AG08396 (cell line): ENCODE measurements at places on chromosomes 7 and 10.
A peak's percentile ranks its signal among the peaks of the same experiment; 100 is the strongest.

GRCh38 chr10:30365278-30365677 is 16.2 kb upstream of the MTPAP start:
- DNase-seq, result no peak

- DNase-seq, result peak; percentile 60
Observed at GRCh38 chr10:77949167-77949566, 22.6 kb upstream of the DLG5 start.

DNA sequence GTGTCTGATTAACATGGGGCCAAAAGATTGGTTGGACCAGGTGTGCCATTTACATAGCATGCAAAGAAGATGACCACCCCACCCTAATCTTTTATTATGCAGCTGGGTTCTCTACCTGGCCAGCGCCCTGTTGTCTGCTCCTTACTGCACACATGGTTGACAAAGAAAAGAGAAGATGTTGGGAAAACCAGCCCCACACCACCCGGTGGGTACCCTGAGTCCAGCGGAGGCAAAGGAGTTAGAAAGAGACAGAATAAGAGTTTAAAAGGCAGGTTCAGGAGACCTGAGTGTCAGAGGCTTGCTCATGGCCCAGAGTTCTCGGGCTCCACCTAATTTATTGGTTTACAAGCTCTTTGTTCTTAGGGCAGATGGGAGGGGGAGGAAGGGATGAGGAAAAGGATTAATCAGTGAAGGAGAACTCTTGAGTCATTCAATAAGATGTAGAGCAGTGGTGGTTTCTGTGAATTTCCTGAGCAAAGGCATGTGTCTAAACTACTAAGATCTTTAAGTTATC is 24.1 kb upstream of the ABCA13 start:
- no peak for DNase-seq

- DNase-seq, result no peak
Observed at GRCh38 chr10:106765241-106765754, 399.2 kb downstream of the SORCS1 start.

DNA sequence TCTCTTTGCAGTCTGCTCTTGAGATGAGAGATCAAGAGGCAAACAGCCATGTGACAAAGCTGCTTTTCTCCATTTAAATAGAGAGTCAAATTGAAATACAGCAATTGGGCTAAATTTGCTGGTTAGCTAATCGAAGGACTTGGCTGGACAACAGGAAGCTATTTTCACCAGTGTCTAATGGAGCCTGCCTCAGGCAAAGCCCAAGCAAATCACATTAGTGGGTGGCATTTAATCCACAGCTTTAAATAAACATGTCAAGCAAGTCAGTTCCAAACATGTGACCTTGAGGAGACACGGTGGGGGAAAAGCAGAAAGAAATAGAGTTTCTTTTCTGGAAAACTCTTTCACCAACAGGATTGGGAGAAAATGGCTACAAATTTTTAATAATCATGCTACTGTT is 180.5 kb upstream of the AOAH start:
- no peak for DNase-seq

GRCh38 chr10:22322641-22323160 is 1.8 kb downstream of the BMI1 start:
- no peak for DNase-seq

DNA sequence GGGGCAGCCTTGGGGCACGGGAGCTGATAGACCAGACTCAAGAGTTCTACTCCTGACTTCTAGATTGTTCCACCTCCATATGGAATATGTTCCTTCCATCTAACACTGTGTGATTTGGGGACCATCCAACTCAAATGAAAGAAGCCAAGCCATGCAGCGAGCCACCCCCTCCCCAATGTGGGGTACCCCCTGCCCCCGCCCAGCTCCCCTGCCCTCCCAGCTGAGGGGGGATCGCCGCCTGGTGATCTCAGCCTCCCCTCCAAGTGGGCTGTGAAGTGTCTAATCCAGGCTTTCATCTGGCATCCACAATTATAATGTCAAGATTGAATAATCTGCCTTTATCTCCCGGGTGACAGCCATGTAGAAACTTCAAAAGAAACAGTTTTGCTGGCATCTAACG is 246.1 kb downstream of the RPS24 start:
- DNase-seq, result no peak

- DNase-seq, result peak; percentile 28
Observed at GRCh38 chr7:135508883-135509588, 866 bp downstream of the CNOT4 start.

DNA sequence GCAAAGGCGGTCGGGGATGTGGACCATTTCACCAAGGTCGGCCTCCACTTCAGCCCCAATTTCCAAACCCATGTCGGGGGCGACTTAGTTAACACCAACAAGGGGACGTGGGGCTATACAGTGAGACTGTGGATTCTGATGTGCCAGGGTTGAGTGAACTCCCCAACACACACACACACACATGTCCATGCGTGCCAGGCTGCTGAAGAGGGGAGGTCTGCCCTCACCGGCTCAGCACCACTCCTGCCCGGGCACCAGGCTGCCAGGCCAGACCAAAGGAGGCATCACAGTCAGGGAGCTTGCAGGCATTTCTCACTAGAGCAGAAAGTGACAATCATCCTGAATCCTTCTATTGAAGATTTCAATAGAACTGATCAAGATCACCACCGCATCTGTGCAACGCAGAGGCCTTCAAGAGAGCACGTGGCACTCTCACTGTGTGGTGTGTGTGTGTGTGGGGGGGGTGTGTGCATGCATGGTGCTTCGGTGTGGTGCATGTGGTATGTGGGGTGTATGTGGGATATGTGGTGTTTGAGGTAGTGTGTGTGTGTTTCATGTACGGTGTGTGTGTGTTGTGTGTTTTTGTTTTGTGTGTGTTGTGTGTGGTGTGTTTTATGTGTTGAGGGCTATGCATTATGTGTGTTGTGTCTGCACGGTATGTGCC is 403.5 kb upstream of the RNF32 start:
- no peak for DNase-seq

DNA sequence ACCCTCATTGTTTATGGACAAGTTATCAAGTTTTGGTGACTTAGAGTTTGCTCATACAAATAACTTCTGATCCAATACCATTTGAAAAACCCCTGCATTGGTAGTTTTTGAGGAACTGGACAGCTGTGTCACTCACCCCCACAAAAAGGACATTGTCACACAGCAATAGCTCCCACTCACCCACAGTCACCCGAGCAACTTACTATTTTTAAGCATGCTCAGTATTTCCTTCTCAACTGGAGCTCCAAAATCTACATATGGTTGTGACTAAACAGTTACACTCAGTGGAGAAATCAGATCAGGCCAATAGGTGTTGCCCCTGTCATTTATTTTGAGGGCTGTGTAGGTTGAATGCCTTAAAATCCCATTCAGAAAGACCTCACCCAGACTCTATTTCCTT is 165.2 kb upstream of the AUTS2 start:
- no peak for DNase-seq

DNA sequence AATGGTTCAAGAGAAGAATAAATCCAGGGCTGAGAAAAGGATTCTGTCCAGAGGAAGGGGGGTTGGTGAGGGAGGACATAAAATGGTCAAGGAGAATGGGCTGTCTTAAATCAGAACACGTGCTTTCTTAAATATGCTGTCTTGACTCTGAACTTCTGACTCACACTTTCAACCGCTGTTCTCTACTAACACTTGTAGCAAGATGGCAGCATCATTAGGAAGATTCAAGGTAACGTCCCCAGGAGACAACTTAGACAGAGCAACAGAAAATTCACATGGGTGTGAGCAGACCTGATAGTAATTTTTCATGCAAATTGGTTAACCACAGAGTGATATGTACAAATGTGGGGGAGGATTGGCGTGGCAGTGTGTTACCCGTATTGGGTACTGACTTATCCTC is 126.8 kb upstream of the GALNT17 start:
- DNase-seq, result no peak

- DNase-seq, result no peak
Observed at GRCh38 chr7:55099821-55100543, 81.2 kb downstream of the EGFR start.

- no peak for DNase-seq
Observed at GRCh38 chr10:3914733-3915132, 129.7 kb upstream of the KLF6 start.

DNA sequence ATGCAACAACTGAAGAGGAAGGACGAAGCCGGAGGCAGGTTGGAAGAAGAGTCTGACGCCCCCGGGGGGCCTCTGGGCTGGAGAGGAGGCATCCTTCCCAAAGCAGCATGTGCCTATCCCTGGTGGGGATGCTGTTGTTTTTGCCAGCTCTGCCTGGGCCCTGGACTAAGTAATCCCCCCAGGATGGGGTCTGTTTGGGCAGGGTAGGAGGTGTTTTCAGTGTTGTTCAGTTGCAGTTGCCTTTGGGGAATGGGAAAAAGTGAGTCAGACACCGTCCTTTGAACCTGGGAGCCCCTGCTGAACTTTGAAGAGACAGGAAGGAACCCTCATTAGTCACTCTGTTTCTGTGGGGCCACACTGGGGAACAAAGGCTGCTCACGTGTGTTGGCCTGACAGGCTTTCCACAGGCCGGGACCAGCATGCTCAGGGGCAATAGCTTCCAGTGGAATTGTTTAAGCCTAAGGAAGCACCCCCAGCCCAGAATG is 35.2 kb upstream of the GDF10 start:
- no peak for DNase-seq

DNA sequence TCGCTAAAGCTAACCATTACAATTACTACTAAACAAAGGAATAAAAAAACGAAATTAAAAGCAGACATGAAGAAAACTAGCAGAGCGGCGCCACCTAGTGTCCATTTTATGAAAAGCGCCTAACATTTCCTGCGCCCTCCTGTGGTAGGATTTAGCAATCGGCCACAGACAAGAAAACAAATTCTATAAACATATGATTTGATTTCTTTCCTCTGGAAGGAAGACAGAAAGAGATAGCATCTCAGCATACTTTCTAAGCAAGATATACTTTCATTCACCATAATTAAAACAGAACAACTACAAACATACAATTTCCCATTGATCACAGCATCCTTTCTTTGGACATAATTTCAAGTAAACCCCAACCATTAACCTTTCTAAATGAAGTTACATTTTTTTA is 337.7 kb upstream of the NPVF start:
- DNase-seq, result peak; percentile 59

- no peak for DNase-seq
Observed at GRCh38 chr7:116164552-116165306, 45.6 kb upstream of the TES start.

GRCh38 chr10:16049050-16049449 is 188.7 kb upstream of the MINDY3 start:
- no peak for DNase-seq

DNA sequence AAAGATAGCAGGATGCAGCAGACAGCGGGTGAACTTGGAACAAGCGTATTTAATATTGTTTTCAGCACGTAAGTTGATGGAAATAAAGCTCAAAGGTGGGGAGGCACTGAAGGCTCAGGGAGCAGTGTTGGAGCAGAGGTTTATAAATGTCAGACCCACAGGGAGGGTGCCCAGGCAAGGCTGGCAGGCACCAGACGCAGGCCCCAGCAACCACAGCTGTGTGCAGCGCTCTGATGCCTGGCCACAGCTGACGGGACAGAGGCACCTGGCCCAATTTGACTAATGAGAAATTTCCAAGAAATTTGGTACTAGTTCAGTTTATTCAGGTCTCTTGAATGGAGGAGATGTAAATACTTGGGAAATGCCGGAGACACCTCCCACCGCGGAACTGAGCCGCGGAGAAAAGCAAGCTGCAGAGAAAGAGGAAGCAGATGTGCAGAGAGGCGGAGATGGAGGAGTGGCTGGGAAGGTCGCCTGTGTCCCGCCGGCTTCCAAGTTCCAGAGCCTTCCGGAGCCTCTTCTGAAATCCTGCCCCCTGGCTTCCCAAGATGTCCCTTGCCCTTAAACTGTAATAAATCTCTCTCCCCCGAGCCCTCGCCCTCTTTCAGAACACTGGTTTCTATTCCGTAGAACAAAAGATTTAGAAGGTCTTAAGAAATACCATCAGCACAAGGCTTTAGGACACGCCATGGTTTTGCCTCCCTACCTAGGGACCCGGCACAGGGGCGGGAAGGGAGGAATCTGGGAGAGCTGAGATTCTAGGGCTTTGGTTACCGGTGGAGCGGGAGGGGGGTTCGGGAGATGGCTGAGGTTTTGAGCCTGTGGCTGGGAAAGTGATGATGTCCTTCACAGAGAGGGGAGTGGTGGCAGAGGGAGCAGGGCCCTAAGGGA is 38.4 kb upstream of the PLXNA4 start:
- DNase-seq, result peak; percentile 34

GRCh38 chr10:86716466-86716865 is 40.0 kb upstream of the BMPR1A start:
- no peak for DNase-seq

DNA sequence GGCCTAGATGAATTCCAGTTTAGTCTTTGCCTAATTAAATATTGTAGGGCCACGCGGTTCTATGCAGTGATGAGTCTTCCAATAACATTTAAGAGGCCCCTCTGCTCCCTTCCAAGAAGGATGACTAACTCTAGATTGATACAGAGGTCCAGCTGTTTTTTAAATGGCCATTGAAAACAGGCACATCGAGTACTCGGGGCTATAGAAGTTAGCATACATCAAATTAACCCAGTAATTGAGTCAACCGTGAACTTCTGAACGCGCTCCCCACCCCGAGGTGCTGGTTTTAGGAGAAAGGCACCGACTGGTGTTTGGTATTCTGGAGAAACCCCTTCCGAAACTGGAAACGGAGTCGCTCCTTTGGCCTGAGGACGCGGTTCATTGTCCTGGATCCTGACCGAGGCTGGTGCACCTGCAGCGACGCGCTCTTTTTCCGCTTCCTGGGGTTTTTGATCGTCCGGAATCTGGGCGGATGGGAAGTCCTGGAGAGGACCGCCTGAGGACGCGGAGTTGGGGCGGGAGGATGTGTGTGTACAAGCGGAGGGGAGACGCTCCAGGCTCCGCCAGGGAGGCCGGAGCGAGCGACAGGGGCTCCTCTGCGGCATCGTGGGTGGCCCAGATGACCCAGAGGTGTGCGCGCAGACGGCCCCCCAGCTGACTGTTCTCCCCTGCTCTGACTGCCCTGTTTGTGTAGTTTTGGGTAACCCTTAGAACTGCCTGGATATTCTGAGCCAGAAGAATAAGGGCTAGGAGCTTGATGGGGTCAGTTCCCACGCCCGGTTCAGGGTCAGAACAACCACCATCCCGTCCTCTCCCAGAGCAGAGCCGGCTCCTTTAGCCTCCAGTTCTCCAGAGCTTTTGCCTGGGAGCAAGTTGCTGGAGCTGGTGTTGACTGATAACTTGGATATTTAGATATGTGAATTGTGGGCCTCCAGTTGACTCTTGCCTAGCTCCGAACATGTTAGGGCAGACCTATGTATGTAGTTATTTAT is 711 bp downstream of the FAM221A start:
- DNase-seq, result peak; percentile 41

- DNase-seq, result peak; percentile 68
Observed at GRCh38 chr7:64098-64915, 128.1 kb upstream of the FAM20C start.

- no peak for DNase-seq
Observed at GRCh38 chr10:24475598-24475997, 248.1 kb downstream of the ARHGAP21 start.
